ENCODE measurements at places on chromosomes 4 and X. TPM values are rescaled to one million over a fixed set of nuclear protein-coding genes. Genes with fewer than 3 reads are reported as not detected.

DNA sequence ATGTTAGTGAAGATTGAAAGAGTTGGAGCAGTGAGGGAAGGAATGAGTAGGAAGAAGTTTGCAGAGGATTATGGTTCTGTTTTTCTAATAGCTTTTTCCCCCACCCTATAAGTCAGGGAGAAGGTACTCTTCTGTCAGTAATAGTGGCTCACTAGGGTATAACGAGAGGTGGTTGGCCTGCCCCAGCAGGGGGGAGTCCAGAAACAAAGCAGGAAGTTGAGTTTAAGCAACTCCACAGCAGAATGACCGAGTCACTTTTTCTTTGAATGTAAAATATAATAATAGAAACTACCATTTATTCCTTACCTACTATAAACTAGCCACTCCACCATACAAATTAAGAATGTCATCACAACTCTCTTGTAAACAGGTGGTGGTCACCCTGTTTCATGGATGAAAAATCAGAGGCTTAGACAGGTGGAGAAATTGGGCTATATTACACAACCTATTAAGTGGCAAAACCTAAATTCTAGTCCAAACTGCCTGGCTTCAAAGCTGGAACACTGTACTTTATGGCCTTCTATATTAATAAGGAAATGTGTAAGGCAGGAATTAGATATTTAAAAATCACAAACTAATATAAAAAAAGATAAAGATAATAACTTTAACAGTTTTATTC lies 21.9 kb downstream of the AP1AR start:
- no peak for DNase-seq

- no peak for DNase-seq
Observed at GRCh38 chr4:18109676-18110075, 88.1 kb upstream of the LCORL start.

DNA sequence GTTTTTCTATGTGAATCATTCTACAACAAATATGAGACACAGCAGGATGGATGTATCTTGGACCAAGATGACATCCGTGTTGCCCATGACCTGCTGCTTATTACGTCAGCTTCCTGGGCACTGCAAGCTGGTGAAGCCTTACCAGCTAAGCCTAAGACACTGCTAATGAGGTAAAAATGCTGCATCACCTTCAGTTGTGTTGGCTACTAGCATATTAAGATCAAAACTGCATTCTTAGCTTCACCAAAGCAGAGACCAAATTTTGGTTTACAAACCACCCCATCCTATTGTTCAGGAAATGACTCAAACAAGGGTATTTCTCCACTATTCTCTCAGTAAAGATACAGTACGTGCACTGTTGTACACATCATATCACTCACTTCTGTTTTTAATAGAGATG lies 50.3 kb downstream of the MAML3 start:
- no peak for DNase-seq

The XAGE2 gene
- total RNA-seq, result not detected
